ENCODE measurements at places on chromosomes 13 and 19. TPM values are rescaled to one million over a fixed set of nuclear protein-coding genes. Genes with fewer than 3 reads are reported as not detected.

DNA sequence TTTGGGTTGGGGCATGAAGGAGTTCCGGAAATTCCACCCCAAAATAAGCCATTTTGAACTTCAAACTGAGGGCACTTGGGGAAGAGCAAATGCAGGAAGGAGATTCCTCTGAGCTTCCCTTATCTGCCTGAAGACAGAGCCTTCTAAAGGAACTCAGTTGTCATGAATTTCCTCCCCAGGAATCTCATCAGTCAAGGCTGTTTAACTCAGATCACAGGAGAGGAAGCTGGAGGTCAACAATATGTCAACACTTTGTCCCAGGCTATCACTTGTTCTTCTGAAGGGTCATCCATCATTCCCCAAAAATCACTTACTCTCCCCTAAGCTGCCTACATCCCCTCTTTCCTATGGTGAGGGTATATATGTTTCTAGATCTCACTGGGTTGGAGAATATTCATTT is 26.0 kb upstream of the CHST8 start:
- no peaks in the 10 kb centered on the region for H3K27me3 ChIP-seq
- H3K4me1 ChIP-seq: no peaks in the 10 kb centered on the region
- H3K27ac ChIP-seq: no peak overlapping the region
- H3K4me3 ChIP-seq: no peak overlapping the region
- no peaks in the 10 kb centered on the region for H3K36me3 ChIP-seq

C19orf85 gene
- not detected for total RNA-seq

CBY2 gene
- not detected for total RNA-seq

DNA sequence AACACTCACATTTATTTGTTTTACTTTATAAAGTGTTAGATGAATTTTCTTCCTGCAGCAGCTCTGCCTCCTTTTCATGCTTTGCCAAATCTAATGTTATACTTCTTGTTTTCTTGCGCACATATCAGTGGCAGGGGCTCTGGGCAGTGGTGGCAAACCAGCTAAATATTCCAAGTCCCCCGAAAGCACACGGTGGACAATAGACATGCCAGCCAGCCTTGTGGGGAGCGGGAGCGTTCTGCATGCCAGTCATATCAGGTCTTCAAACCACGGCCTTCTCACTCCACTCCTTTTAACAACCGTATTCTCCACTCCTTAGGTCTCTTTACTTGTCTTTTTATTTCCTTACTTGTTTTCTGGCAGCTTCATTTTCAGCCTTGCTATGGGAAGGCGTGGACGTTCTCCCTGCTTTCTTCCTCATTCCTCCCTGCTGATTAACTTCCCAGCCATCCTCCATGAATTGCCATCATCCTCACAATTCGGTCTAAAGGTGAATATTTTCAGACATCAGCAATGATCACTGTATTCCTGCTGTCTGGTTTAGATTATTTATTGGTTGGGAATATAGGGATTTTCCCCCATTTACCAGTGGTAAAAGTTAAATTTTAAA is 77.1 kb upstream of the WASF3 start:
- no peaks in the 10 kb centered on the region for H3K36me3 ChIP-seq
- no peak for DNase-seq
- H3K4me1 ChIP-seq: peaks cover 13% of the 10 kb centered on the region
- H3K27me3 ChIP-seq: no peaks in the 10 kb centered on the region

DNA sequence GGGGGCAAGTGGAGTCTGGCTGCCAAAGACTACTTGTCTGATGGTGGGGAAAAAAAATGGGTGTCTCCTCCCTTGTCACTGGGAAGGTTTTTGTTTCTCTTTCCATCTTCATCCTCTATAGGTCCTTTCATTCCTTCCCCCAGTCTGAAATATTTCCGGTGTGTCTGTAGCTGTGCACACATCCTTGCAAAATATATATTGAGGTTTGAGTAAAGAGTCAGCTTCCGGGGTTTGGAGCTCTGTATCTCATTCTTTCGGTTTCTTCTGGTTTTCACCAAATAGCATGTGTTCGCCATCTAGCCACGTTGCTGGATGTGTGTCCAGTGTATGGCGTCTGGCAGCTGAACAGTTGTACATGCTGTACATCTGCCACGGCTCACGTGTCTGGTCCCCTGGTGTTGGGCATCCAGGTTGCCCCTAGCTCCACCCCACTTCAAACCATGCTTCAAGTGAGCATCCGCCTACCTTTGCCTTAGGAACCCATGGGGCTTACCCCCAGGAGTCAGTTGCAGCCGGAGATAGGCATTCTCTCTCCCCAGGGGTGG is 142.2 kb downstream of the SIPA1L3 start:
- peak; percentile 97 for DNase-seq
- H3K27ac ChIP-seq: peak overlapping the region; percentile 89
- H3K36me3 ChIP-seq: peaks cover 3% of the 10 kb centered on the region
- H3K4me3 ChIP-seq: peak overlapping the region; percentile 52
- no peaks in the 10 kb centered on the region for H3K27me3 ChIP-seq
- H3K4me1 ChIP-seq: peaks cover 20% of the 10 kb centered on the region

DNA sequence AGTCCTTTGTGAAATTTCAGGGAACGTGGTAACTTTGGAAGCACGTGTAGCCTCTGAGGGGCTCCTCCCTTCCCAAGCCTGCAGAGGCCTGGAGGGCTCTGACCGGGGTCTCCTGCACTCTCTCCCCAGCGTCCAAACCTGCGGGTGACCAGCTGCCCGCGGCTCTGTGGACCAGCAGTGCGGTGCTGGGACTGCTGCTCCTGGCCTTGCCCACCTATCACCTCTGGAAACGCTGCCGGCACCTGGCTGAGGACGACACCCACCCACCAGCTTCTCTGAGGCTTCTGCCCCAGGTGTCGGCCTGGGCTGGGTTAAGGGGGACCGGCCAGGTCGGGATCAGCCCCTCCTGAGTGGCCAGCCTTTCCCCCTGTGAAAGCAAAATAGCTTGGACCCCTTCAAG is 2.7 kb upstream of the TPGS1 start:
- H3K4me1 ChIP-seq: peaks cover 13% of the 10 kb centered on the region
- no peak overlapping the region for H3K27ac ChIP-seq
- H3K27me3 ChIP-seq: peaks cover 4% of the 10 kb centered on the region
- no peaks in the 10 kb centered on the region for H3K36me3 ChIP-seq

C19orf38 gene
- under 0.01 TPM for total RNA-seq

SLC10A2 gene
- total RNA-seq: not detected

GRCh38 chr13:45880242-45880641 is 28.7 kb upstream of the SIAH3 start:
- DNase-seq: no peak
- no peak overlapping the region for H3K4me3 ChIP-seq
- peaks cover 33% of the 10 kb centered on the region for H3K27me3 ChIP-seq

DNA sequence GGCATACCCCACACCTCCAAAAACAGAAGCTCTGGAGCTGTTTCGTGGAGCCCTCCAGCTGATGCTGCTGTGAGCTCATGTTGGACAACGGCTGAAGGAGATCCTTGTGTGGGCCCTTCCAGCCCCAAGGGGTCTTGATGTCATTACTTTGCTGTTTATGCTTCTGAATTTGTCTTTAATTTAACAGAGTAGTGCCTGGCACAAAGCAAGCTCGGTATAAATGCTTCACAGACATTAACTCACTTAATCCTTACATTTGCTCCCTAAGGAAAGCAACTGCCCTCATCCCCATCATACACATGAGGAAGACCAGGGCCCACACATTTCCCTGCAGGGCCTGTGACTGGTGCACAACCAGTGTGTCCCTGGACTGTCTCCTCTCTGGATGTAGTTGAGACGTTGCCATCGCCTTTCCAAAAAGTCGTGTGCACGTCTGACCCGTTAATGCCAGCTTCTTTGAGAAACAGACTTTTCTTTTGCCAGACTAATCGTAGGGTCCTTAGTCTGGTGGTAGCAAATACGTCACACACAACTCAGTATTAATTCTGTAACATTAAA is 7.6 kb downstream of the COL4A1 start:
- H3K4me1 ChIP-seq: peaks cover 37% of the 10 kb centered on the region
- no peak overlapping the region for H3K27ac ChIP-seq
- peaks cover 40% of the 10 kb centered on the region for H3K36me3 ChIP-seq
- no peak for DNase-seq
- no peaks in the 10 kb centered on the region for H3K27me3 ChIP-seq

KLK2 gene
- not detected for total RNA-seq

GRCh38 chr19:35178701-35179100 is 24.2 kb downstream of the FXYD5 start:
- DNase-seq: no peak
- H3K27ac ChIP-seq: no peak overlapping the region
- peaks cover 4% of the 10 kb centered on the region for H3K4me1 ChIP-seq
- no peaks in the 10 kb centered on the region for H3K36me3 ChIP-seq
- H3K27me3 ChIP-seq: no peaks in the 10 kb centered on the region
- no peak overlapping the region for H3K4me3 ChIP-seq

DNA sequence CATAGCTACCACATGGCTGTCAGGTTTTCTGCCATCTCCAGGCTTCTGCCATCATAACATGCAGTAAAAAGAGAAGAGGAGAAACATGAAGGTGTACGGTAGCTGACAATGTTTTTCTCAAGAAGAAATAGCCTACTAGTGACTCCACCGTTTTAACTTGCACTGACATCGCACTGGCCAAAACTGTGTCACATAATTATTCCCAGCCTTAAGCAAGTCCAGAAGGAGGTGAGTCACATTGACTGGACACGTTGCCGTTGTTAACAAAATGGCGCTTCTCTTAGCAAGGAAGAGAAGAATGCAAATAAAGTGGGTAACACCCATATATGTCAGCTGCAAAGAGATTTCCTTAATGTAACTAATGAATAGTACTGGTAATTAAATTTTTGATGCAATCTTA is 810.4 kb upstream of the SLC10A2 start:
- DNase-seq: no peak
- no peaks in the 10 kb centered on the region for H3K36me3 ChIP-seq
- no peak overlapping the region for H3K27ac ChIP-seq
- H3K4me1 ChIP-seq: no peaks in the 10 kb centered on the region
- H3K27me3 ChIP-seq: no peaks in the 10 kb centered on the region

DNA sequence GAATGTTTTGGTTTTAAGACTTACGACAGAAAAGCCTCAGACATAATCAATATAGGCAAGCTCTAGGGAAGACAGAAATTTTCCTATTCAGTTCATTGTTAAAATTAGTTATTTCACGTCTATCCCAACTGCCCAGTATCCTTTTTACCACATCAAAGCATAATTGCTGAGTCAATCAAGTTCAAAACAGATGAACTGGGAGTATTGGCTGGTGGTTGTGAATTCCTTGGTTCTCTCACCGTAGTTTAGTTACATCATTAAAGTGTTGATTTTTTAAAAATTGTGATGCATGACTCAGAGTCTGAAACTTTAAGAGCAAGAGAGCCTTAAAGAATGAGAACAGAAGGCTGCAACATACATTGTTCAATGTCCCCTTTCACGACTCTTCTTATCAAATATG is 143.3 kb upstream of the FREM2 start:
- H3K27me3 ChIP-seq: no peaks in the 10 kb centered on the region
- H3K4me1 ChIP-seq: no peaks in the 10 kb centered on the region
- DNase-seq: no peak
- no peak overlapping the region for H3K27ac ChIP-seq

DNA sequence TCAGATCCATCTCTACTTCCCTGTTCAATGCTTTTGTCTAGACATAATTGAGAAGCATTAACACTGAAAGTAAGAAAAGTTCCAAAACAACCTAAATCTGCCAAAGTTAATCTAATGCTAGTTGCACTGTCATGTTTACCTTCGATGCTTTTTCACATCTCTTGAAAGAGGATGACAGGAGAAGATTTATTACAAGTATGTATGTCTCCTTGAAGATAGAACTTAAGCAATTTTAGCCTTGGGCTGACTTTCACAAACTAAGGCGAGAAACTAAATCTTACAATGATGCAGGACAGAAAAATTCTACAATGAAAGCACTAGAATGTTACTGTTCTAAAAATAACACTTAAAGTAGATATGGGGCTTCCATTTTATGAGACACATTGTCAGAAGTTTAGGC is 64.0 kb downstream of the MIPEP start:
- H3K4me1 ChIP-seq: peaks cover 5% of the 10 kb centered on the region
- H3K36me3 ChIP-seq: peaks cover 5% of the 10 kb centered on the region
- DNase-seq: no peak
- H3K27me3 ChIP-seq: no peaks in the 10 kb centered on the region
- H3K4me3 ChIP-seq: no peak overlapping the region
- no peak overlapping the region for H3K27ac ChIP-seq

- DNase-seq: peak; percentile 35
- H3K27ac ChIP-seq: no peak overlapping the region
- H3K27me3 ChIP-seq: no peaks in the 10 kb centered on the region
- no peaks in the 10 kb centered on the region for H3K4me1 ChIP-seq
- peaks cover 27% of the 10 kb centered on the region for H3K36me3 ChIP-seq
- H3K4me3 ChIP-seq: no peak overlapping the region
These were observed 7.2 kb downstream of the TFDP1 start for GRCh38 chr13:113591750-113592149.

TTC9B gene
- not detected for total RNA-seq

APOE gene
- 44.5 TPM for total RNA-seq

KLHL1 gene
- total RNA-seq: not detected

CALR3 gene
- not detected for total RNA-seq

GRCh38 chr13:27830010-27830409 is 37.7 kb downstream of the GSX1 start:
- H3K27ac ChIP-seq: no peak overlapping the region
- peak overlapping the region; percentile 43 for H3K4me3 ChIP-seq
- H3K27me3 ChIP-seq: peaks cover 27% of the 10 kb centered on the region
- H3K36me3 ChIP-seq: no peaks in the 10 kb centered on the region
- peaks cover 8% of the 10 kb centered on the region for H3K4me1 ChIP-seq
- peak; percentile 92 for DNase-seq

- no peak overlapping the region for H3K27ac ChIP-seq
- no peak overlapping the region for H3K4me3 ChIP-seq
- H3K27me3 ChIP-seq: no peaks in the 10 kb centered on the region
- DNase-seq: no peak
- H3K36me3 ChIP-seq: no peaks in the 10 kb centered on the region
These were observed 161.6 kb downstream of the FLT1 start for GRCh38 chr13:28333204-28333881.

PCP2 gene
- not detected for total RNA-seq

- no peaks in the 10 kb centered on the region for H3K27me3 ChIP-seq
- peaks cover 7% of the 10 kb centered on the region for H3K36me3 ChIP-seq
- no peak overlapping the region for H3K27ac ChIP-seq
- no peak for DNase-seq
- H3K4me3 ChIP-seq: no peak overlapping the region
These were observed 28.1 kb downstream of the B3GLCT start for GRCh38 chr13:31227870-31228269.

TINCR gene
- under 0.01 TPM for total RNA-seq

GRCh38 chr13:51624207-51624606 is 39.9 kb downstream of the WDFY2 start:
- no peak overlapping the region for H3K4me3 ChIP-seq
- peaks cover 48% of the 10 kb centered on the region for H3K4me1 ChIP-seq
- H3K27me3 ChIP-seq: no peaks in the 10 kb centered on the region
- no peaks in the 10 kb centered on the region for H3K36me3 ChIP-seq

DCT gene
- total RNA-seq: under 0.01 TPM

DNA sequence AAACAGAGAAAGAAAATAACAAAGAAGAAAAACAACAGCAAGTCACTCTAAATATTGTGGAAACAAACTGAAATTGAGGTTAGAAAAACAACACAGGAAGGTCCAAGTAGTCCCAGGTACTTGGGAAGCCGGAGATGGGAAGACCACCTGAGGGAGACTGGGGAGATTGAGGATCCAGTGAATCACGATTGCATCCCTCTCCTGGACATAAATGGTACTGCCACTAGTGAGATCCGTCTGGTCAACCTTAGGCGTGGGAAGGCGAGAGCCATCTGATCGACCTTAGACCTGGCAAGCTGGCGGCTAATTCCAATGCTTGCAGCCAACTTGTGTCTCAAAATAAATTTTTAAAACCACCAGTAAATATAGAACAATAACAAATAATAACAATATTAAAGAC is 81.9 kb downstream of the ZNF726 start:
- H3K4me1 ChIP-seq: no peaks in the 10 kb centered on the region
- no peaks in the 10 kb centered on the region for H3K27me3 ChIP-seq
- no peak overlapping the region for H3K27ac ChIP-seq
- H3K4me3 ChIP-seq: no peak overlapping the region
- DNase-seq: peak; percentile 48
- H3K36me3 ChIP-seq: no peaks in the 10 kb centered on the region

CLIP3 gene
- total RNA-seq: 13.4 TPM

Measured in osteoblast (primary cell).